ENCODE measurements at places on chromosomes 7 and 10. TPM values are rescaled to one million over a fixed set of nuclear protein-coding genes. Genes with fewer than 3 reads are reported as not detected.
A peak's percentile ranks its signal among the peaks of the same experiment; 100 is the strongest.

GRCh38 chr10:124356701-124357560 is 61.8 kb downstream of the OAT start:
- H3K4me1 ChIP-seq: peaks cover 18% of the 10 kb centered on the region
- no peaks in the 10 kb centered on the region for H3K36me3 ChIP-seq
- no peak overlapping the region for H3K4me3 ChIP-seq
- no peak overlapping the region for H3K27ac ChIP-seq

DNA sequence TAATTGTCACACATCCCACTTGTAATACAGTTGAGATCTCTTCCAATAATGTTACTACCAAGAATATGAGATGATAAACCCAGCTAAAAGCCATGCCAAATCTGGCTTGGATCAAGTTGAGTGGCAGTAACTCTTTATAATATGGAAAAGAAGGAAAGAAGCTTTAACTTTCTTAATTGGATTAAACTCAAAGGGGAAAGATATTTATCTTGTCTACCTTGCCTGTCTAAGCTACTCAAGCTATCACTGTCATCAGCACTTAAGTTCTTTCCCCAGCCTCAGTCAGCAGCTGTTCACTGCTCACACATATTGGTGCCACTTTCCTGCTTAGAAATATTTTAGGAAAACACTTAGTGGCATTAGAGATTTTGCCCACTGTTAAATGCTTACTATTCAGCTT is 350.7 kb downstream of the IPMK start:
- DNase-seq: no peak
- no peaks in the 10 kb centered on the region for H3K27me3 ChIP-seq
- no peak overlapping the region for H3K4me3 ChIP-seq
- H3K4me1 ChIP-seq: no peaks in the 10 kb centered on the region
- no peaks in the 10 kb centered on the region for H3K36me3 ChIP-seq

DNA sequence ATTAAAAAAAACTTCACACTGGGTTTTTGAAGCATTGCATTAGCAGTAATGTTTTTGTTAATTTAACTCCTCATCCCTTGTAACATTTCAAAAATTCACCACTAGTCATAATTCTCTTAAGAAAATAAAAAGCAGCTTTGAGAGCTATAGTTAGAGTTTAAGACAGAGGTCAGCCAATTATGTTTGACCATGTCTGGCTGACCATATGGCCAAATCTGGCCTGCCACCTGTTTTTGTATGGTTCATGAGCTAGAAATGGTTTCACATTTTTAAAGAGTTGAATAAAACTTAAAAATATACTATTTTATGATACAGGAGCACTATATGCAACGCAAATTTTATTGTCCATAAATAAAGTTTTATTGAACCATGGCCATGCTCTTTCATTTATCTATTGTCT is 73.0 kb upstream of the LRRTM3 start:
- H3K27ac ChIP-seq: no peak overlapping the region
- H3K4me1 ChIP-seq: no peaks in the 10 kb centered on the region
- DNase-seq: no peak
- no peaks in the 10 kb centered on the region for H3K36me3 ChIP-seq
- no peak overlapping the region for H3K4me3 ChIP-seq
- H3K27me3 ChIP-seq: no peaks in the 10 kb centered on the region

GRCh38 chr10:130335336-130335735 is 199.1 kb downstream of the GLRX3 start:
- H3K4me1 ChIP-seq: no peaks in the 10 kb centered on the region
- no peak for DNase-seq
- H3K27me3 ChIP-seq: peaks cover 17% of the 10 kb centered on the region
- H3K36me3 ChIP-seq: no peaks in the 10 kb centered on the region

- H3K4me3 ChIP-seq: no peak overlapping the region
- DNase-seq: peak; percentile 91
- H3K27ac ChIP-seq: peak overlapping the region; percentile 65
- peaks cover 35% of the 10 kb centered on the region for H3K4me1 ChIP-seq
Measured at GRCh38 chr10:79424221-79425073, 21.0 kb downstream of the ZCCHC24 start.

DNA sequence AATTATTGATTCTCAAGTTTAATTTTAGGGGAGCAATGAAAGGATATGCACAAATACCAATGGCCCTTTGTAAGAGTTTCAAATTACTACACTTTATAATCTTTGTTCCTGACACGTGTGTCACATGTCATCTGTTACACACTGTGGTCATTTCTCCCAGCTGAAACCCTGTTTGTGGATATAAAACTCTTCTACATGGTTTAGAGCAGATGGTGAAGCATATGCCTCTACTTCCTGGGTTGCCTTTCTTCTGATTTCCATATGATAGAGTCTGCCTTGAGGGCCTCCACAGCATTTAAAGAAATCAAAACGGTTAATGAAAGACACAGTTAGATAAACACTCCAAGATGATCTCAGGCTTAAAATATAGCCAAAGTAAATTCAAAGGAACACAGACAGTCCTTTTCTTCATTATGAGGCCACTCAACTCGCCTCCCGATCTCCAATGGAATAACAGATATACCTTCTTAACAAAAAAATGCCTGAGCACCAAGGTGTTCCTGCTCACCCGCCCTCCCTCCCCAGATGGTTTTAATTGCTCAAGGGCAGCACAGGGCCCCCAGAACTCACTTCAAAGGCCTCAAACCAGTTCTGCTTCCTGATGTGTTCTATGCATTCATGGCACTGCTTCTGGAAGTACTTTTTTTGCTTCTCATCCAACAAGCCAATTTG is 75.0 kb downstream of the CPVL start:
- H3K4me1 ChIP-seq: no peaks in the 10 kb centered on the region
- H3K4me3 ChIP-seq: no peak overlapping the region
- no peak overlapping the region for H3K27ac ChIP-seq
- H3K36me3 ChIP-seq: peaks cover 3% of the 10 kb centered on the region

DNA sequence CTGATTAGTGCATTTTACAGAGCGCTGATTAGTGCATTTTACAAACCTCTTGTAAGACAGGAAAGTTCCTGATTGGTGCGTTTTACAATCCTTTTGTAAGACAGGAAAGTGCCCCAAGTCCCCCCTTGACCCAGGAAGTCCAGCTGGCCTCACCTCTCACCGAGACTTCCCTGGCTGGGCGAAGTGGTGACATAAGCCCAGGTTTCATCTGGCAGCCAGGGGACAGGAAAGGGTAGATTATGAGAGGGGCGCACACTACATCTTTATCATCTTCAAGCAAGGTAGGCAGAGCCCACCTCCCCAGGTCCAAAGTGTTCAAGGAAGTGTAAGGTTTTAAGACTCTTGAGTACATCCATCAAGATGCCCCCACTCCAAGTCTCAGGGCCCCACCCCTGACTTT is 5.5 kb upstream of the GDF10 start:
- no peaks in the 10 kb centered on the region for H3K4me1 ChIP-seq
- no peak overlapping the region for H3K27ac ChIP-seq

GRCh38 chr7:149662591-149663095 is 110.7 kb downstream of the ZNF467 start:
- no peaks in the 10 kb centered on the region for H3K36me3 ChIP-seq
- H3K4me1 ChIP-seq: no peaks in the 10 kb centered on the region
- H3K27me3 ChIP-seq: no peaks in the 10 kb centered on the region
- H3K4me3 ChIP-seq: no peak overlapping the region
- DNase-seq: peak; percentile 75

DNA sequence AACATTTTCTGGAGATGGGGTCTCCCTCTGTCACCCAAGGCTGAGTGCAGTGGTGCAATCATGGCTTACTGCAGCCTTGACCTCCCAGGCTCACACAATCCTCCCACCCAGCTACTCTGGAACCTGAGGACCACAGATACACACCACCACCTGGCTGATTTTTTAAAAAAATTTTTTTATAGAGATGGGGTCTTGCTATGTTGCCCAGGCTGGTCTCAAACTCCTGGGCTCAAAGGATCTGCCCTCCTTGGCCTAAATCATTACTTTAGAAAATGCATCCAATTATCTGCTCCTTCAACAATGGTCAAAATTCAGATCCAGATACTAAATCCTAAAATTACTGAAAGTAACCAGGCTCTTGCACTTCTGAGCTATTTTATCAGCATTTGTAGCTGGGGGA is 55.2 kb downstream of the CTBP2 start:
- DNase-seq: no peak
- H3K4me1 ChIP-seq: 0 out of 2 replicates have a peak, but pooled peaks cover 12% of the 10 kb centered on the region
- H3K4me3 ChIP-seq: no peak overlapping the region
- no peaks in the 10 kb centered on the region for H3K36me3 ChIP-seq

DNA sequence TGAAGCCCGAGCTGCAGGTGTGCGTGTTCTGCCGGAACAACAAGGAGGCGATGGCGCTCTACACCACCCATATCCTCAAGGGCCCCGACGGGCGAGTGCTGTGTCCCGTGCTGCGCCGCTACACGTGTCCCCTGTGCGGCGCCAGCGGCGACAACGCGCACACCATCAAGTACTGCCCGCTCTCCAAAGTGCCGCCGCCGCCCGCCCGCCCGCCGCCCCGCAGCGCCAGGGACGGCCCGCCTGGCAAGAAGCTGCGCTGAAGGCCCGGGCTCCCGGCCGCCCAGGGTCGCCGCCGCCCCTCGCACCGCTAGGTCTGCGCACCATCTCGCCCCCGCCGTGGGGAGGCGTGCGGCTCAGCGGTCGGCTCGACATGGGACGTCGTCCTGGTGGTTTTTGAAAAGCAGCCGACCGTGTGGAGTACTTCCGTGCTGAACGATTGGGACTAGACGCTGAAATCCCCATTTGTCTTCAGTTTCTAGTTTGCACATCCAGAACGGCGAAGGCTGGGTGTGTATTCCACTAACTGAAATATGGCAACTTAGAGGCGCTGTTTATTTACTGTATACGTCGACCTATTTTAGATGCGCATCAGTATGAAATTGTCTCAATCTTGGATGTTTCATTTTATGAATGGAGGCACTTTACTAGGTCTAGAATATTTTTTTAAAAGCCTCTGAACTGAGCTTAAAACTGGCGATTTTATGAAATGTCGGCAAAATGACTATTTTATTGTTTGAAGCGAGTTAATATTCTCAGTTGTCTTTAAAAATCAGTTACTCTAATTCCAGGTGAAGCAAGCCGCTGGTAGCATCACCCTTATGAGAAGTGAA is 1.1 kb downstream of the NANOS1 start:
- peak overlapping the region; percentile 73 for H3K4me3 ChIP-seq
- peak; percentile 52 for DNase-seq
- 0 out of 2 replicates have a peak, but pooled peaks cover 1% of the 10 kb centered on the region for H3K27me3 ChIP-seq
- peaks cover 51% of the 10 kb centered on the region for H3K4me1 ChIP-seq
- H3K36me3 ChIP-seq: peaks cover 11% of the 10 kb centered on the region
- H3K27ac ChIP-seq: no peak overlapping the region

DNA sequence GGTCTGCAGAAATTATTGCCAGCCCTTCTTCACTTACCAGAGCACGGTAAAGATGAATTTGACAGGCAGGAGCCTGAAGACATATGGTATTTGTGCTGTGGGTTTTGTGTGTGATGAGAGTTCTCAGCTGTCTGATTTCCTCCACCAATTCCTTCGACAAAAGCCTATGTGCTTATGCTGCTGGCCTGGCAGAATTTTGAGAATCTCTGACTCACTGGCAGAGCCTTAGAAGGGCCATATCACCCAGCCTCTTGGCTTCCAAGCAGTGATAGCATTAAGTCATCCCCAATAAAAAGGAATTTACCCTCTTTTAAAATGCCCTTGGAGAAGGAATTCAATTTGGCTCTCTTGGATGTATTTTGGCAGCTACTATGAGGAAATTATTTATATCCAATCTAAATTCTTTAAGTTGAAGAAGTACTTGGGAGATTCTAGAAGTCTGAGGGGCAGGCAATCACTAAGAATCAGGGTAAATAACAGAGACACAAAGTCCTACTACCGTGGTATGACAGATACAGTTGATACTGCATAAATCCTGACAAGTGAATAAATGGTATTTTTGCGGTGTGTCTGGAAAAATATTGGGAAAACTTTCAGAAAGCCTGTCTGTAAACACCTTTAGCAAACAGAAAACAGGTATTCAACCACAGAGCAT is 68.6 kb upstream of the EFCAB10 start:
- H3K4me1 ChIP-seq: peaks cover 46% of the 10 kb centered on the region
- DNase-seq: no peak
- no peaks in the 10 kb centered on the region for H3K27me3 ChIP-seq
- no peak overlapping the region for H3K4me3 ChIP-seq

DNA sequence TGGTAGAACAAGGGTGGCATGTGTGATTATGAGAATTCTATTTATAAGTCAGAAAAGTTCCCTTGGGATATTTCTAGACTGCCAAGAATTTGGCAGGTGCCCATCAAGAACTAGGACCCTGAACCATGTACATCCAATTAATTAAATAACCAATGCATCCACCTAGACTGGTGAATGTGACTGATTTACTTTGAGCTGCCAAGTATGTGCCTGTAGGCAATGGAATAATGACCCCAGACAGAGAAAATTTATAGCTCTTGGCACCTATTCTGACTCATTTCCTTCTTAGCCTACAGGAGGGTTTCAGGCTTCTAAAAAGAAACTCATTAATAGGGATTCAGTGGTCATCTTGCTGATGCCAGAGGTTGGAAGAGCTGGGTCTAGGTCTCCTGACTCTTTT is 54.9 kb downstream of the KCNH2 start:
- DNase-seq: no peak
- peaks cover 4% of the 10 kb centered on the region for H3K27me3 ChIP-seq
- H3K36me3 ChIP-seq: no peaks in the 10 kb centered on the region
- no peak overlapping the region for H3K27ac ChIP-seq
- H3K4me3 ChIP-seq: no peak overlapping the region
- no peaks in the 10 kb centered on the region for H3K4me1 ChIP-seq

DNA sequence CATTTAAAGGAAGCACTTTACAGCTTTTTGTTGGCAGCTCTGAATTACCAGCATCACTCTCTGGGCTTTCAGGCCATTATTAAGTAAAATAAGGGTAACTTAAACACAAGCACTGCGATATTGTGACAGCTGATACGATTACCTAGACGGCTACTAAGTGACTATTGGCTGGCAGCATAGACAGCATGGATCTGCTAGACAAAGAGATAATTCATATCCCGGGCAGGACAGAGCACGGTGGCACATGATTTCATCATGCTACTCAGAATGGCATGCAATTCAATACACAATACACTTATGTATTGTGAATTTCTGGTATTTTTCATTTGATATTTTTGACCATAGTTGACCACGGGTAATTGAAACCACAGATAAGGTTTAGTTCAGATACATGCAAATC is 522.0 kb upstream of the LRRN3 start:
- no peaks in the 10 kb centered on the region for H3K36me3 ChIP-seq
- H3K4me3 ChIP-seq: no peak overlapping the region
- no peaks in the 10 kb centered on the region for H3K4me1 ChIP-seq
- H3K27ac ChIP-seq: no peak overlapping the region
- H3K27me3 ChIP-seq: no peaks in the 10 kb centered on the region

DNA sequence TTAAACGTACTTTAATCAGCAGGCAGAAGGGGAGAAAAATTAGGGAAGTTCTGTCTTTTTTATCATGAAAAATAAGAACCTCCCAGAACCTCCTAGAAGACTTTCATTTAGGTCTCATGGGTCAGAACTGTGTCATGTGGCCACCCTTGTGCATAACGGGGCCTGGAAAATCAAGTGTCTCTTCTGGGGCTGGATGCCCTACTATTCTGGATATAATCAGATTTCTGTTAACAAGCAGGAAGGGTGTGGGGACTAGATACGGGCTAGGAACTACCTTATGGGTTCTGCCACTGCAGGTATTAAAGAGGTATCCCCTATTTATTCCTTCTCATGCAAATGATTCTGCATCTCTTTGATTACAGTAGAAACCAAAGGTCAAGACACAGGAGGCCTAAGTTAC is 14.1 kb downstream of the LANCL2 start:
- no peak for DNase-seq
- no peaks in the 10 kb centered on the region for H3K36me3 ChIP-seq
- H3K4me3 ChIP-seq: no peak overlapping the region
- H3K27ac ChIP-seq: no peak overlapping the region
- no peaks in the 10 kb centered on the region for H3K27me3 ChIP-seq
- H3K4me1 ChIP-seq: no peaks in the 10 kb centered on the region

Gene VIPR2
- total RNA-seq: not detected

Gene LRIT2
- total RNA-seq: not detected

Measured in HepG2 (cell line).